Kidney capillary endothelial cell (primary cell): ENCODE measurements at places on chromosomes 1 and 21.

DNA sequence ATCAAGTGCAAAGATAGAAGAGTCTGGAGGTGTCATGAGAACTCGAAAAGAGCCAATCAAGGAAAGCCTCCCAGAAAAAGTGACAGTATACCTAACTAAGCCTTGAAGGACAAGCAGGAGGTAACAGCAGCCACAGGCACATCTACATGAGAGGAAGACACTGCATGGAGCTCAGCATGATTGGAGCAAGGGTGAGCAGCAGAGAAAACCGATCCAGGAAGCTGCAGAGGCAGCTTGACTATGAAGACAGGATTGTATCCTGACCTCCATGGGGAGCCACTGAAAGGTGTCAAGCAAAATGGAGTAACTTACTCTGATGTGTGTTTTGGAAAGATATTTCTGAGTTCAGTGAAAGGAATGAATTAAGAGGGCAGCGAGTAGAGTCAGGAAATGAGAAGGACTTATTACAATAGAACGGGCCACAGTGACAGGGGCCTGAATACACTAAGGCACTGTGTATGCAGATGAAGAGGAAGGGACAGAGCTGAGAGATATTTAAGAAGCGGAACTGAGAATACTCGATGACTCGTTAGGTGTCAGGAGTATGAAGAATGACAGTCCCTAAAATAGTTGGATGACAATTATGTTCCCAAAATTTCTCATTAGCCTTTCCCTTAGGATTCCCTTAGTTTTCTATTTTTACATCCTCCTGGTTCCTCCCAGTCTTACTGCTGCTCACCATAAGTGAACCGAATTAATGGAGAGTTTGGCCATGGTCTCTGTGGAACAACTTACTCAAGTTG, 139.3 kb upstream of the NFIA start:
- DNase-seq: peak; percentile 70

- DNase-seq: no peak
Observed at GRCh38 chr1:112542206-112542973, 33.6 kb downstream of the WNT2B start.

- no peak for DNase-seq
Observed at GRCh38 chr1:47399846-47400155, 16.3 kb upstream of the FOXE3 start.

DNA sequence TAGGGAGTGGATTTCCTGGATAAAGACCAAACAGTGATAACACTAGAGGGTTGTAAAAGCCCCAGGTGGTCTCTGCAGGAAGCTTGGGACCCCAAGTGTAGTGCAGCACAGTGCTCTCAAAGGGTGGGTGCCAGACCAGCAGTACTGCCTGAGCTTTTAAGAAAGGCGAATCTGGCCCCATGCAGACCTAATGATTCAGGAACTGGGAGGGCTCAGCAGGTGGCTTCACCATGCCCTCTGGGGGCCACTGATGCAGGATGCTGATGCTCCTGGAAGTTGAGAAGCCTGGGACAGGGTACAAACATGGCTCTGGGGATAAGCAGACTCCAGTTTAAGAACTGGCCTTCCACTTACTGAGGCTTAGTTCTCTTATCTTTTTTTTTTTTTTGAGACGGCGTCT, 29.1 kb upstream of the NEK2 start:
- DNase-seq: no peak

- no peak for DNase-seq
Observed at GRCh38 chr1:95380909-95381308, 146.9 kb downstream of the RWDD3 start.

DNA sequence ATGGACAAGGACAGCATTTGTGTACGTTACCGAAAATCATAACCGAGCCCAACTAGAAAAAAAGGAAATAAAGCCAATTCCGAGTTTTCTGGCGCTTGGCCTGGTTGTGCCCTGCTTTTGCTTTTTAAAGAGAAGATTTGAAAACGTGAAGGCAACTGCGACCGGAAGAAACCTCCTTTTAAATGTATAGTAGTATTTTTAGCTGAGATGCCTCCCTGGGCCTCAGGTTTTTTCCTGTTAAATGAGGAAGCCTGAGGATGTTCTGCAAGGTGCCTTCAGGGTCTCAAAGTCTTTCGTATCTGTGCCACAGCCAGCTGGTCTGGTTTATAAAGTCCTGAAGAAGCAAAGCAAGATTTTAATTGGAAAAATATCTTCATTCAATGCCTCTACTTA, 371 bp upstream of the ODF2L start:
- no peak for DNase-seq

DNA sequence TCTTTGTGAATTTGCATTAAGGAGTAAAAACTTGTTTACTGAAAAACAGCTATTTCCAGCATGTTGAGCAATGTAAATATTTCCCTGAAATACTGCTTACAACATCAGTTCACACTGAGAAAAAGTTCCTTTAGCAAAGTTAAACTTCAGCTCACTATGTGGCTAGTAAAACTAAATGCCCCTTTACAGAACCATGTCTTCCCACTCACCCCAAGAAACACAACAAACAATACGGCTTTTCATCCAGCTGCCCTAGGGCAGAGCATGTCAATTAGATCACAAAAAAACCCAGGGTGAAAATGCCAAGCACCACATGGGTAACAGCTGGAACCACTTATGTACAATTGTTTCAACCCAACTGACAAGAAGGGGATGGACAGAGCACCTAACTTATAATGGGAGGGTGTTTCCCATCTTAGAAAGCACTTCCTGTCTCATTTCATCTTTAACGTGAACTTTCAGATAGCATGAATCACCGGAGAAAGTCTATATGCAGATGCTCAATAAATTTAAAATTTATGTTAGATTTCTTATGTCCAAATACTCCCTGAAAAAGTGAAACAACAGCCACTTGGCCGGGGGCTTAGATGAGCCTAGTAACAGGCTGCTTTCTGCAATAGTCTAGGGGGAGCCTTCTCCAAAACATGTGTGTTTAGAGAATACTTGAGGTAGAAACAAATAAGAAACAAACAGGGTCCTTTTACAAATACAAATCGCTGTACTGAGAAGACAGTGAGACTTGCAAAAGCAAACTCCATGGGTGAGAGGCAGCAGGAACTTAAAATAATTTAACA, 6.6 kb downstream of the NID1 start:
- no peak for DNase-seq

GRCh38 chr1:227785805-227786671, 29.4 kb upstream of the PRSS38 start:
- DNase-seq: no peak

DNA sequence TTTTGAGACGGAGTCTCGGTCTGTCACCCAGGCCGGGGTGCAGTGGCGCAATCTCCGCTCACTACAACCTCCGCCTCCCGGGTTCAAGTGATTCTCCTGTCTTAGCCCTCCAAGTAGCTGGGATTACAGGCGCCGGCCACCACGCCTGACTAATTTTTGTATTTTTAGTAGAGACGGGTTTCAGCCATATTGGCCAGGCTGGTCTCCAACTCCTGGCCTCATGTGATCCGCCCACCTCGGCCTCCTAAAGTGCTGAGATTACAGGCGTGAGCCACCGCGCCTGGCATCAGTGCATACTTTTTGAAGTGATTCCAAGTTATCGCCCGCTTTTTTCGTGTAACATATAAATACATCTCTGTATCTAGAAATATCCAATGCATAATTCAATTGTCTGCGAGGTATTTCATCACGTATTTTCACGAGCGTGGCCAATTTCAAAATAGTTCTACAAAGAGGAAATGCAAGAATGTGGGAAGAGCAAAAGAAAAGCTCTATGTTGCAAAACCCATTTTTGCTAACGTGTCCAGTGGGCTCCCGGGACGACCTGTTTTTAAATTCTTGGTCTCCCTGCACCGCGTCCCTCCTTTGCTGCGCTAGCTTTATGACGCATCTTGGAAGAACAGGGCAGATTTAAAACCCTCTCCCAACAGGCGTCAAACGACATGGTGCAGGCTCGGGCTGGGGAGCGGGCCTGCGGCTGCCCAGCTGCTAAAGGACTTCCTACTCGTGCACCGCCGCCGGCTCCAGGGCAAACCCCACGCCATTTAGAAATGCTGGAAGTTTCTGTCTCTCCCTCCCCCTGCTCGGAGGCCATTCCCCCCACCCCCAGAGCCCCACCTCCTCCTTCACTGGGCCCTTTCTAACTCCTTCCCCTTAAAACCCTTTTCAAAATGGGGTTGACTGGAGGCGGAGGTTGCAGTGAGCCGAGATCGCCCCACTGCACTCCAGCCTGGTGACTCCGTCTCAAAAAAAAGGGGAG, 923 bp upstream of the IFNGR2 start:
- peak; percentile 14 for DNase-seq

DNA sequence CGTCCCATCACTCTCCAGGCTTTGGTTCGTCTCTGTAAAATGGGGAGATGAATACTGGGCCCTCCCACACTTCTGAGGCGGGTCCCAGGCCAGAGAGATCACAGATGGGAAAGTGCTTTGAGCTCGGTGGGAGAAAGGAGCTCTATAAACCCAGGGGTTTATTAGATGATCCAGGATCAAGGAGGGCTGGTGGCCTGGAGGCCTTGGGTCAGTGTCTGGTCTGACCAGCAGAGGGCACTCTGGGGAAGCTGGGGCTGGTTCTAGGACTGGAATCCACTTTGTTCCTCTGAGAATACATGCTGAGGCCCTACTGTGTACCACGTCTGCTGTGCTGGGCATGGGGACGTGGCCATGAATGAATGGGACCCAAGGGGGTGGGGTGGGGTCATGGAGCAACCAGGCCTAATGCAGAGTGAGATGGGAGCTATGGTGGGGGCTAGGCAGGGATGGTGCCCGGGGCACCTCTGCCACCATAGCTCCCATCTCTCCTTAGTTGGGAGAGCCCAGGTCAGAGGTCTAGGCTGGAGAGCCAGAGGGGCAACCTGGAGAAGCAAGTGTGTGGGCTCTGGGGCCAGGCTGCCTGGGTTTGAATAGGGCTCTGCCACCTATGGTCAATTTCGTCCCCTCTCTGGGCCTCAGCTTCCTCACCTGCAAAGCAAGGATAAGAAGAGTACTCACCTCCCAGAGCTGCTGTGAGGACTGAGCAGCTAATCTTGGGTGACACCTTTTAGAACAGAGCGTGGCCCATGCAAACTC, 9.0 kb upstream of the FAM131C start:
- peak; percentile 70 for DNase-seq

- DNase-seq: peak; percentile 37
Observed at GRCh38 chr1:6581561-6582305, 1.9 kb downstream of the ZBTB48 start.

GRCh38 chr1:85454214-85454613, 10.7 kb downstream of the DDAH1 start:
- no peak for DNase-seq

DNA sequence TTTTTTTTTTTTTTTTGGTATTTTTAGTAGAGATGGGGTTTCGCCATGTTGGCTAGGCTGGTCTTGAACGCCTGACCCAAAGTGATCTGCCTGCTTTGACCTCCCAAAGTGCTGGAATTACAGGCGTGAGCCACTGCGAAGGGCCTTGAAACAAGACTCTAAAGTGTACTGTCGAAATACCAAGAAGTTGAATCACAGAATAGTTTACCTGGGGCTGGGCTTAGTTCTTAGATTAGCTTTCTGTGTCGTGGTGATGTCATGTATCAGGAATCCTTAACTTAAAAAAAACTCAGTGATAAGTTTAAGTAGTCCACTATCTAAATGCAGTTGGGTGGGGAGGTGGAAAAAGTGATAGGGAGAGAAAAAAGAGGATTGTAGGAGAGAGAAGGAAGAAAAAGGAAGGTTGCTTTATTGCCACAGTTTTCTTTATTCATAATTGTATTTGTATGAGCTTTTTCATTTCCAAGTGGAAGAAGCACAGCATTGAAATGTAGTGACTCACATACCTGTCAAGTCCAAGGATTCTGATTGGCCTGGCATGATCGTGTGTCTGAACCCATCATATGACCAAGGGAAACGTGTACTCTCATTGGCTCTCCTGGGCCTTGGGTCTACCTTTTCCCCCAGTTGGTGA, 13.4 kb downstream of the ITSN1 start:
- peak; percentile 84 for DNase-seq

DNA sequence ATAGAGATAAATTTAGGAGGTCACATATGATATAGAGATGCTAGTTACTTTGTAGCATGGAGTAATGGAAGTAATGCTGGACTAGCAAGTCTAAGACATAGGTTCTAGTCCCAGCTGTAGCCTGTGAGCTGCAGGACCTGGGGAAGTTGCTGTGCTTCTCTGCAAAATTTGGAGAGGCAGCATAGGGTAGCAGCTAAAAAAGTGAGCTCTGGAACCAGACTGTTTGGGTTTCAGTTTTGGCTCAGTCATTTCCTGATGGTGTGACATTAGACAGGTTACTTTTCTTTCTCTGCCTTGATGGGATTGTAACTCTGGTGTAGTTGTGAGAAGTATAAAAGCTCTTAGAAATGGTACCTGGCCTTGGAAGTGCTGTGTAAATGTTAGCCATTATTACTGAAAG, 3.3 kb downstream of the METTL13 start:
- DNase-seq: no peak

- DNase-seq: no peak
Observed at GRCh38 chr1:151132335-151133017, 14.0 kb downstream of the SEMA6C start.

DNA sequence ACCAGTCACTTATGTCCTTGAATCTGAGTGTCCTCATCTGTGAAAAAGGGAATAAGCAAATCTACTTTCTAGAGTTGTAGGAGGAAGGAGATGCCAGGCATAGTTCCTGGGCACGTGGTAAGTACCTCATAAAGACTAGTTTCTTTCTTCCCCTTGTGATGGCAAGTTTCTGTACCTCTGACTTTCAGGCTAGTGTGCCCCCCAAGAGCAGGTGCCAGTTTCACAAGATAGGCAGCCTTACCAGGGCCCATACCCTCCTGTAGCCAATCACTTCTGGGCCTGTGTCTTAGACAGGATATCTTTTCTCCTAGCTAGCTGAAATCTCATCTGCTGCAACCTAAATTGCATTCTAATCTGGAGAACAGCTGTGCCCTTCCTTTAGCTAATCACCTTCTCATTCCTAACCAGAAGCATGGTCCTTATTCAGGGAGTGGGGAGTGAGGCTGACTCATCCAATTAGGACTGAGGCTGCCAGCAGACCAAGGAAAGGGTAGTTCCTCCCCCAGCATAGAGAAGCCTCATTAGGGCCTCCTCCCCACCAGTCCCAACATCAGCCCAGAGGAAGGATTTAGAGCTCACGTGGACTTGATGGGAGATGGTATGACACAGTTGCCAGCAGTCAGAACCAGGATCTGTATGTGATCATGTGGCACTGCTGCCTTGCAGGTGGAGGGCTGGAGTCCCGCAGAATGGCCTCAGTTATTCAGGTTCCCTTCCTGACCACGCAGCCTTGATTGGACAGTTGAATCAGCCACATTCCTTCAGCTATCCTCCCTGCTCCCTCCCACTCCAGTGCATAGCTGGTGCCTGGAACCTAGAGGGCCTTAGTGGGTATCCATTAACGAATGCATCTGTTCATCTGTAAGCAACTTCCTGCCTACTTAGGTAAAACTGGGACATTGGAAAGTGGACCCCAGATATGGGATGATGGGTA, 7.9 kb downstream of the KLHDC8A start:
- DNase-seq: no peak

GRCh38 chr1:84303314-84303830, 1.9 kb downstream of the SAMD13 start:
- peak; percentile 26 for DNase-seq

- DNase-seq: peak; percentile 82
Observed at GRCh38 chr1:192807211-192808162, 1.4 kb upstream of the RGS2 start.

GRCh38 chr21:33149181-33149580, 79.2 kb downstream of the OLIG1 start:
- no peak for DNase-seq
